Activated CD8-positive, alpha-beta T cell treated with anti-CD3 and anti-CD28 coated beads, Interleukin-2, amount 10 ng/mL, durations not matched to agents 7 days and 5 days (primary cell): ENCODE measurements at places on chromosomes 12 and 14. TPM values are rescaled to one million over a fixed set of nuclear protein-coding genes. Genes with fewer than 3 reads are reported as not detected.

DNA sequence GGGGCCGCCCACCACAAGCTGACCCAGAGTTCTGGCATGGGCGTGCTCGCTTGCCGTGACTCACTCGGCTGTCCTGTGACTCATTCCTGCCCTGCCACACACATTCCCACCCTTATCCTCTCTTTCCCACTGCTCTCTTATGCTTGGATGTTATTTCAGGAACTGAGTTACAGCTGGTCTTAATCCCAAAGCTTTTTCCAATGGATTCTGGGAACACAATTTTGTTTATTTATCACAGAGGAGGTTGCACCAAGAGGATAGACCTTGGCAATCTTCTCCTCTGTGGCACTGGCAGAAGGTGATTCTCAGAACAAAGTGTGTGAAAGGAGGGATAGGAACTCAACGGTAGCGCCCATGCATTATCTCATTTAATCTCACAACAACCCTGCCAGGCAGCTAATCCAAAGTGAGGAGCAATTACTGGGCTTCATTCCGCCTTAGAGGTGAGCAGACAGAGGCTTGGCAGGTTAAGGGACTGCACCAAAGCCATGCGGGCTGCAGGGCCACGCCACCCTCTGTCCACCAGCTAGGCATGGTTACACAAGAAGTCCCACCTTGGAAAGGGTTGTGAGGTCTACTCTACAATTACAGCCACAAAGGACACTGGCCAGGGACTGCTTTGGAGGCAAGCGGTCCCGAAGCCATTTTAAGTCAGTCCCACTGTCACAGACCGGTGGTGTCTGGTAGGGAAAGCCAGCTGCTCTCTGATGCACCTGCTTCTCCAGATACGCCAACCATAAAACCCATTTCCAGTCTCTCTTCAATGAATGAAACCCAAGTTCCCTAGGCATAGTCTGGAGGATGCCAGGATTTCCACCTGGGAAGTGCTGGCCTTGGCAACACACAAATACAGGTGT lies 32.9 kb downstream of the SYNE3 start:
- no peak for DNase-seq

DNA sequence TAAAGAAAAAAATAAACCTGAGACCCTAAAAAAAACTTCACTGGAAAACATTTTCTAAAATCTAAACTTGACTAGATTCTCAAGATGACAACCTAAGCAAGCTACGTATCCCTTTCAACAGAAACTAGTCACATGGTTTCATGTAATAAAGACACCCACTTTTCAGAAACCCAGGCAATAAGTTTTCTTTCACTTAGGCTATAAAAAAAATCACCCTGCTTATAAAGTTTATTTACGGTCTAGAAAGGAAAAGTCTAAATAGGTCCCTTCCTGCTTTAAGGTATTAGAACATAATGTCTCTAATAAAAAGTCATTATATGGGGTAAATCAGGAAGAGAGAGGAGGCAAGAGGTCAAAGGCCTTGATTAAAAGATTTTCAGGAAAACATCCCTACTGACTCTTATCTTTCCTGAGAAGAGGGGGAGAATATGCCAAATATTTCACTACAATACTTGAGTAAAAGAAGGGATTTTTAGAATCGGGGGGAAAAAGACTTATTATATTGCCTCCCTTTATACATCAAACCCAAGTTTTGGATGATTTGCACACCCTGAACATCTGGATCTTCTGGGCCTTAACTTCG lies 9.5 kb downstream of the CLIP1 start:
- no peak for DNase-seq

- DNase-seq = no peak
These were observed 248.0 kb downstream of the RASSF9 start for GRCh38 chr12:85588221-85588620.

GRCh38 chr12:82904219-82904790 lies 217.6 kb downstream of the TMTC2 start:
- no peak for DNase-seq

DNA sequence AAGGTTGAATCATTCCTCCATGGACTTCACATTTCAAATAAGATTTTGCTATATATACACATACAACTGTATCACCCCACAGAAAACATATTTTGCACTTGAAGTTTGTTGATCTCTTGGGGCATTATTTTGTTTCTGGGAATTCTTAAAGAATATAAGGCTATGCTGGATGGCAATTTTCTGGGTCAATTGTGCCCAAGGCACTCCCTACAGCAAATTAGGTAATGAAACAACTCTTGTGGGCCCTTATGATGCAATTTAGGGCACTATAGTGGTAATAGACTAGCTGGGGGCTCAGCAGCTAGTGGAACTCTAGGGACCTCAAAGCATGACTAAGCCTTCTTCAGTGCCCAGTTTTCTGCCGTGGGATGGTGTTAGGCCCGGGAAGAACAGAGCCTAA lies 444.4 kb downstream of the NRXN3 start:
- DNase-seq = no peak

GRCh38 chr12:53300187-53300586 lies 692 bp downstream of the MYG1 start:
- no peak for DNase-seq

GRCh38 chr12:94380507-94380906 lies 79.2 kb downstream of the CEP83 start:
- no peak for DNase-seq

DNA sequence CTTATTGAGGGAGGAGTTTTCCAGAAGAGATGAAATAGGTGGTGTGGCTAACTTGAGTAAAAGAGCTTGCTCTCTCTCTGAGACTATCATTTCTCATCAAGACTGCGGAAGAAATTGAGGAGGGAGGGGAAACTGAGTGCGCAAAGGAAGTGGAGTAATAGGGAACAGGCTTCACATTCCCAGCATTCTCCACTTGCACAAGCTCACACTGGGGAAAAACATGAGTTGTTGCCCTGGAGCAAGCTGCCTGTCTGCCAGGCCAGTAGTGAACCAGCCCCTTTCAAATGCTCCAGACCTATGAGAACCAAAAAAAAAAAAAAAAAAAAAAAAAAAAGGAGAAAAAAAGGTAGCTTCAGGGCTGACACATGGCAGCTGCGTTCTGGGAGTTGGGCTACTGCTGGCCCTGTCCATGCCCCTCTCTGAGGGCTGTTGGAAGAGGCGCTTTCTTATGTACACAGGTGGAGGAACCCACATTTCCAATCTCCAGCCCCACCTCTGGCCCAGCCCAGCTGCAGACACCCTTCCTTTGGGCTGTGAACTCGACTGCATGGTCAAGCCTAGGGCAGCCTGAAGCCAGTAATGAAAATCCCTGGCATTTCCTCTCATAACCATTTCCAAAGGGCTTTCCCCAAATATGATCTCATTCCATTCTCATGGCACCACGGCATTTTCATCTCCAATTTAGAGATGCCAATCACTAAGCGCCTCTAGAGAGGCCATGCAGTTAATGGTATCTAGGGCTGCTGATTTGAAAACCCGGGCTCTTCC lies 32.5 kb upstream of the EMP1 start:
- no peak for DNase-seq

DNA sequence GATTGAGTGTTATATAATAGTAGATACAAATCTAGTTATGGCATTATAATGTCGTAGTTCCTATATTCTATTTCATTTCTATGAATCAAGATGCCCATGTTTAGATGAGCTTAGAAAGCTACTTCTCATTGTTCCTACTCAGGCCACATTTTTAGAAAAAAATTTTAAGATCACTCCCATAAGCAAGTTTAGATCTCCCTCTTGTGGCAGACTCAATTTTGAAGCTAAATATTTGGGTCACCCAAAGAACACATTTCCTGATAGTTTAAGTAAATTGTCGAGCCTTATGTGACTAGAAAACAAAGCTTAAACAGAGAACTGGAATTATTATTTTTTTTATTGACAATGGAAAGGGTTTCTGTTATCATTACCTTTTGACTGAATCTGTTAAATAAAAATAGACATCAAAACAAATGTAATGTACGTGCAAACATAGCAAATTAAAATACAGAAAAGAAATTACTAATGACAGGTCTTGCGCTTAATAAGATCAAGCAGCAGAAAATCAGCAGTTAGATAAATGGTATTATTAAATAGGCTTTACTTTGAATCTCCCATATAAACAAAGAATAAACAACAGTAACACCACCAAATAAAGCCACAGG lies 180.2 kb downstream of the ACSS3 start:
- no peak for DNase-seq

DNA sequence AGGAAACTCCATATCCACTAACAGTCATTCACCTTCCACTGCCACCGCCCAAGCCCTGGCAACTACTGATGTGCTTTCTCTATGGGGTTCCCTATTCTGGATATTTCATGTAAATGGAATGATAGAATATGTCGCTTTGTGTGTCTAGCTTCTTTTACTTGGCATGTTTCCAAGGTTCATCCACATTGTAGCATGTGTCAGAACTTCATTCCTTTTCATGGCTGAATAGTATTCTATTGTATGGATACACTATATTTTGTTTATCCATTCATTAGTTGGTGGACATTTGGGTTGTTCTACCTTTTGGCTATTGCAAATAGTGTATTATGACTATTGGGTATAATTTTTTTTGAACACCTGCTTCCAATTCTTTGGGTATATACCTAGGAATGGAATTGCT lies 8.6 kb downstream of the POU6F1 start:
- DNase-seq = no peak

GRCh38 chr12:4119157-4119761 lies 154.3 kb upstream of the CCND2 start:
- peak; percentile 28 for DNase-seq

GRCh38 chr14:97137705-97138104 lies 340.5 kb downstream of the VRK1 start:
- no peak for DNase-seq

- DNase-seq = no peak
These were observed 4.1 kb upstream of the PIK3C2G start for GRCh38 chr12:18257251-18257650.

GRCh38 chr12:53352331-53353256 lies 16.4 kb upstream of the SP7 start:
- DNase-seq = peak; percentile 92

DNA sequence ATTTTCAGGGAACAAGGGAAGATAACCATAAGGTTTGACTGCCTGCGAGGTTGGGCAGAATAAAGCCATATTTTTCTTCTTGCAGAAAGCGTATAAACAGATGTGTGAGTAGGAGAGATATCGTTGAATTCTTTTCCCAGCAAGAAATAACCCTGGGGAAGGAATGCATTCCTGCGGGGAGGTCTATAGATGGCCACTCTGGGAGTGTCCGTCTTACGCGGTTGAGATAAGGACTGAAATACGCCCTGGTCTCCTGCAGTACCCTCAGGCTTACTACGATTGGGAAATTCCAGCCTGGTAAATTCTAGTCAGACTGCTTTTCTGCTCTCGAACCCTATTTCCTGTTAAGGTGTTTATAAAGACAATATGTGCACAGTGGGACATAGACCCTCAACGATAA lies 225.0 kb downstream of the LRIG3 start:
- no peak for DNase-seq

DNA sequence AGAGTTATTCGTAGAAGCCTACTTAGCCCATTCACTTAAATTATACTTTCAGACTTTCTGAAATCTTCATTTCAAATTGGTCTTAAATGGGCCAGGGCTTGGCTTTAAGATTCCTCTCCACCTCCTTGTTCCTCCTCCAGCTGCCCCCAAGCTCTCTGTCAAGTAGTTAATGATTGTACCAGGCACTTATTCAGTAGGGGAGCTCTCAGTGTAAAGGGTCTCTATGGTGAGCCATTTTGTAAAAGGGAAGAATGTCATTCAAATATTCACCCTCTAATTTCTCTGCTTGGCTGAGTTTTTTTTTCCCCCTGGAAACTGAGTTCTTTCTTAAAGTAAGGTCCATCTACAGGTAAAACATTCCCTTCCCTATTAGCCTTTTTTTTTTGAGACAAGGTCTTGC lies 96.6 kb downstream of the SUDS3 start:
- DNase-seq = no peak

DNA sequence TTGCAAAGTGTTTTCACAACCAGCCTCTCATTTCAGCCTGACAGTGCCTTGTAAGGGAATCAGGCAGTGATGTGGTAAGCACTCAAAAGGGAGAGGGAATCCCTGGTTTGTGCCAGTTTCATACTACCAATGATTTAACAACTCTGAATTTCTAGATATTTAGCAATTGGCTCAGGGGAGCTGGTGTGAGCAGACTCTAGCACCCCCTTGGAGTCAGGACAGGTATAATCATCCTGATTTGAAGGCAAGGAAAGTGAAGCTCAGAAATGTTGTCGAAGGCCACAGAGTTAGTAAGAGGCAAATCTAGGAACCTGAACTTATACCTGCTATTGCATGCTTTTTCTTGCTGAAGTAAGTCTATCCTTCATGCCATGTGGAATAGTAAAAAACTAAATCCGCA lies 63.1 kb upstream of the DACT1 start:
- no peak for DNase-seq

GRCh38 chr12:106580671-106581508 lies 1.9 kb upstream of the RFX4 start:
- no peak for DNase-seq

DNA sequence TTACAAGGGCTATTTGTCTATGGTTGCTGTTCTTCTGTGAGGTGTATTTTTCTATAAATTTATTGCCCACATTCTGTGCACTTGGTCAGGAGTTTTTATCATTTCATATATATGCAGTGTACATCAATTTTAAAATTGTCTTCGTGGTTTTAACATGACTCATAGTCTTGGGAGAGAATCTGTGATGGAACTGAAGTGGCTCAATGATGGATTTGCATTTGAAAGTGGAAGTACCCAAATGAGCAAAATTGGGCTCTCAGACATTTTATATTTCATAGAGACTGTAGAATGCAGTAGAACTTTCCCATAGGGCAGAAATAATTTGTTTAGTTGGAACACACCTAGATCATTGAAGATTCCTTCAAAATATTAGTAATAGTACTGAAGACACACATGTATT lies 1.9 kb upstream of the SCFD1 start:
- no peak for DNase-seq

GRCh38 chr12:12786706-12787601 lies 1.5 kb downstream of the APOLD1 start:
- peak; percentile 72 for DNase-seq

DNA sequence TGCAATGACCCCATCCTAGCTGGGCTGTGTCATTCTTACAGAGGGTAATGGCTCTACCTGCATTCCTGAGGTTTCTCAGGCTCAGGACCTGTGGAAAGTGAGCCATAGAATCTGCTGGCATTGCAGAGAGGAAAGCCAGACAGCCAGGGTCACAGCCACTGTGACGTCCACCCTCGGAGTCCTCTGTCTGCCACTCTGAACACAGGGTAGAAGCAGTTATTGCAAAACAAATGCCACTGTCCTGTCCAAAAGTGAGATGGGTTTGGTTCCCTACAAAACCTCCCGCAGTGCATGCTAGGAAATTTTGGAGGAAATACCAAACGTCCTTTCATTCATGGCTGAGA lies 37.8 kb downstream of the TNFAIP2 start:
- no peak for DNase-seq

- DNase-seq = no peak
These were observed 168.8 kb upstream of the SYT1 start for GRCh38 chr12:78695749-78696148.

- DNase-seq = no peak
These were observed 1.5 kb downstream of the TSHR start for GRCh38 chr14:80956922-80957321.

GRCh38 chr12:58873496-58873895 lies 46.8 kb downstream of the LRIG3 start:
- DNase-seq = no peak

OR6C76 gene
- not detected for total RNA-seq

ZNF641 gene
- total RNA-seq = 10.6 TPM

TMTC1 gene
- total RNA-seq = not detected

EGLN3 gene
- 12.7 TPM for total RNA-seq

BMAL2 gene
- total RNA-seq = 17.9 TPM

RPL41 gene
- 3,845 TPM for total RNA-seq

RNF212B gene
- total RNA-seq = not detected

CLMN gene
- total RNA-seq = 1.6 TPM

SPX gene
- not detected for total RNA-seq

HHIPL1 gene
- total RNA-seq = not detected

VDR gene
- total RNA-seq = 14.5 TPM

NFATC4 gene
- total RNA-seq = not detected
